ENCODE measurements at places on chromosomes 6 and 20.

DNA sequence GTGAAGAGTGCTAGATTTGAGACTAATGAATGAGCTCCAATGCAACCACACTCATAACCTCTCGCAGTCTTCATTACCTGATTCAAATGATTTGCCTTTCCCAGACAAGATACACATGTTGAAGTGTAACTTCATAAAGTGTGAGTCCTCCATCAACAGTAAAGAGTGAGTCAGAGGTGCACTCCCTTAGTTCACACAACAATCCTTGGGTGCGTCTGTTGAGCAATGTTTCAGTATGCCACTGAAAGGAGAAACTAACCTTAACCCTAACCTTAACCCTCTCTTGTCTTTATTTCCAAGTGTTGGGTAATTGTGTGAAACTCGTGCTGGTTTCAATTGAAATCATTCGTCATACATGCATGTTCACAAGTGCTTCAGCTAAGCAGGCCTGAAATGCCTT lies 21.0 kb upstream of the RIN2 start:
- DNase-seq, result no peak

DNA sequence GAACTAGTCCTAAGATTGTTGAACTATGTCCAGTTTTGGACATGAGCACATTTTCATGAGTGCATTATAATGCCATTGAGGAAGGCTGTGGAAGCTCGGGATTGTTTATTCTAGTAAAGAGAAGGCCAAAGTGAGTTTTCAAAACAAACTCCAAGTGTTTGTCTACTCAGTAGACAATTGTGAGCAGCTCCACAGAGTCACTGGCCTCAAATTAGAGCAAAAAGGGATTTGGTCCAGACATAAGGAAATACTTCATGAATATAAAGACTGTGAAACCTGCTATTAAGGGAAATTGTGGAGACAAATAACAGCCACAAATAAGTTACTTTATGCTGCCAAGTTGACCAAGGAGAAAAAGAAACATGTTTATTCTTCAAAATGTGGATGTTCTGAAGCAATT lies 42.6 kb upstream of the PREP start:
- DNase-seq, result no peak

GRCh38 chr20:19336631-19337030 lies 124.2 kb downstream of the SLC24A3 start:
- no peak for DNase-seq

GRCh38 chr20:50292591-50293283 lies 102.1 kb downstream of the CEBPB start:
- DNase-seq, result no peak

DNA sequence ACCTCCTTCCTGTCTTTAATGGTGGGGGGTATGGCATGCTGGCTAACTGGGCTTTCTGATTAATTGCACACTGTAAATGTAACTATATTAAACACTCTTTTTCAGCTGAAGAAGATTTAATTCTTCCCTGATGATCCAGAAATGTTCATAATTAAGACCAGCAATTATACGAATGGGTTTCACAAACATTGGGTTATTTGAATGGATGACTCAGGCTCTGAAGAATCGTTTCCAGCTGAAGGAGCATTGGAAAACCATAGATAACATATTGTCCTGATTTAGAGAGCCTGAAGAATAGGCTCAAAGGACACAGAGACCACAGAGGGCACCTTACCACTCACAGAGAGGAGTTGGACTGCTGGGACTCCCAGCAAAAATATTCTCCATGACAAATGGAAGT lies 130.7 kb upstream of the SSTR4 start:
- DNase-seq, result no peak

GRCh38 chr6:133115946-133116345 lies 125.2 kb upstream of the EYA4 start:
- no peak for DNase-seq

DNA sequence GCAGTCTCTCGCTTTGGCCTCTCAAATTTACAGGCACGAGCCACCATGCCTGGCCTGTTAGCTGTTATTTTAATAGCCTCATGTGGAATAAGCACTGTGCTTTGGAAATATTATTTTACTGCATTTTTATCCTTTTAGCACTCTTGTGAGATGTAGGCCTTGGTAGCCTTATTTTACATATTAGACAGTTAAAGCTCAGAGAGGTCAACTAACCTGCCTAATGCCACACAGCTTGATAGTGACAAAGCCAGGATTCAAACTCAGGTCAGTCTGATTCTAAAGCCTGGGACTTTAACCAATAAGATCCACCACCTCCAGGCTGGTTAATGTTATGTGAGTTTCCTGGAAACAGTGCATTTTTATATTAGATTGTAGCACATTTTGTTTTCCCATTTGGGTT lies 9.5 kb downstream of the TNFAIP3 start:
- DNase-seq, result no peak

- no peak for DNase-seq
Observed at GRCh38 chr6:39425346-39426072, 103.0 kb upstream of the KCNK16 start.

Data from stimulated activated CD4-positive, alpha-beta T cell treated with anti-CD3 and anti-CD28 coated beads, Interleukin-15, amount 100 ng/mL, for 1 hour (primary cell).